ENCODE measurements at places on chromosomes 7 and 10. TPM values are rescaled to one million over a fixed set of nuclear protein-coding genes. Genes with fewer than 3 reads are reported as not detected.
A peak's percentile ranks its signal among the peaks of the same experiment; 100 is the strongest.

HOXA7 gene
- total RNA-seq = not detected

CTTNBP2 gene
- not detected for total RNA-seq

SPDYE11 gene
- not detected for total RNA-seq

EIF5AL1 gene
- total RNA-seq = 0.34 TPM

PAX4 gene
- total RNA-seq = not detected

IQUB gene
- total RNA-seq = not detected

RNF133 gene
- not detected for total RNA-seq

SHOC2 gene
- 50.7 TPM for total RNA-seq

CFAP58 gene
- 0.24 TPM for total RNA-seq

HUS1 gene
- 34.4 TPM for total RNA-seq

NPC1L1 gene
- not detected for total RNA-seq

DNA sequence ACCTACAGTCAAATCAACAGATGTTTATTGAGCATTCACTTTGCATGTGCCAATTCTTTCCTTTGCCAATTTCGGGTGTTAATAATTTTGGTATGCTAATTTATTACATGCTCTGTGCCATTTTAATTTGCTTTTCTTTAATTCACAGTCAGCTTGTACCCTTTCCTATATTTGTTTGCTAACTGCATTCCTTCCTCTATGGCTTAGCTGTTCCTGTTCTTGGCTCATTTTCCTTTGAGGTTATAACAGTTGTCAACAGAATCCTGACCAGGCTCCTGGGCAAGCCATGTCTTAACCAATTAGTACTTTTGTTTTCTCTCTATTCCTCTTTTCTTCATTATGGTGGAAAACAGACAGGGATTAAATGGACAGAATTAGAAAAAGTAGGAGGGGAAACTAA is 73.6 kb upstream of the RPA3 start:
- peaks cover 19% of the 10 kb centered on the region for H3K4me1 ChIP-seq
- H3K27ac ChIP-seq = no peak overlapping the region
- DNase-seq = no peak
- H3K27me3 ChIP-seq = no peaks in the 10 kb centered on the region
- peaks cover 13% of the 10 kb centered on the region for H3K36me3 ChIP-seq
- H3K4me3 ChIP-seq = no peak overlapping the region

DNA sequence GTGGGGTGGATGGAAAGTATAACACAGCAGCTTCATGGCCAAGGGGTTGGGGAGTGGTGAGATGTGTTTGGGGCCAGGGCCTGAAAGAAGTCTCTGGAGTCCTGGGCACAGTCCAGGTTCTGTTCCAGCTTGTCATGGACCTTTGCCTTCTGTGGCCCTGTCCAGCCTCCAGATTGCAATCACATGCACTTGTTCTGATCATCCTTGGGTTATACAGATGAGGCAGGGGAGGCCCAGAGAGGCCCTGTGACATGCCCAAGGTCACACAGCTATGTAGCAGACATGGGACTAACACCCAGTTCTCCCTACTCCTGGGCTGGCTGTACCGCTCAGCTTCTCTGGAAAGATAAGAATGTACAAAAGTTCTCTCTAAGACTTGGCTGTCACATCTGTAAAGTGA is 11.7 kb downstream of the VWA2 start:
- no peak overlapping the region for H3K27ac ChIP-seq
- H3K4me1 ChIP-seq = no peaks in the 10 kb centered on the region
- H3K36me3 ChIP-seq = no peaks in the 10 kb centered on the region
- H3K27me3 ChIP-seq = peaks cover 4% of the 10 kb centered on the region
- no peak overlapping the region for H3K4me3 ChIP-seq

- peaks cover 12% of the 10 kb centered on the region for H3K36me3 ChIP-seq
- peaks cover 2% of the 10 kb centered on the region for H3K27me3 ChIP-seq
- H3K27ac ChIP-seq = peak overlapping the region; percentile 99
- H3K4me1 ChIP-seq = peaks cover 96% of the 10 kb centered on the region
Measured at GRCh38 chr7:142809671-142810070, 38.9 kb downstream of the PRSS2 start.

DNA sequence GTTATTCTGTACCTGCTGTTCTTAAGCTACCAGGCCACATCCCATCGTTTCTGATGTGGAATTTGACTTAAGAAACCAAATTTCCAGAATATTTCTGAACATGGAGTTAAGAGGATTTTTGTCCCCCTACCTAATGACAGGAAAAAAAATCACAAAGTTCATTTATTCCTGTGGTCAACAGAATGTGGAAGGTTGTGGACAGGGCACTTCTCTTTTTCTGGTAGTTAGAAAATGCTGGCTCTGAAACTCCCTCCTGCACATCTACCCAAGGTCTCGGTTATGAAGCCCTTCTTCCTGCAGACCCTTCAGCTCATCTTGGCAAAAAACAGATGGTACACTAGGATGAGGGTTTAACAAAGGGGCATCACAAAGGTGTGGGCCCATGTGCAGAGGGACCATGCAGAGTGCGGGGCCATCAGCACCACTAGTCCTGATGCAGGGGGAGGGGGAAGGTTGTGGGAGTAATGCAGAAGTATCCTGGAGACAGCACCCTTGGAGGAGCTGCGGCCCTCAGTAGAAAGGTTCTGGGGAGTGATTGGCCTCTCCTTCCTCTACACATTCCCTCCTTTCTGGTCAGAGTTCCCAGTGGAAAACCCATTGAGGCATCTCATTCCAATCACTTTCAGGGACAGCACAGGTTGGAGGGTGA is 9.8 kb downstream of the ALOX5 start:
- no peaks in the 10 kb centered on the region for H3K27me3 ChIP-seq
- H3K4me1 ChIP-seq = no peaks in the 10 kb centered on the region
- no peak overlapping the region for H3K27ac ChIP-seq
- DNase-seq = no peak
- H3K4me3 ChIP-seq = no peak overlapping the region
- H3K36me3 ChIP-seq = peaks cover 15% of the 10 kb centered on the region

GRCh38 chr10:63711867-63712716 is 190.9 kb downstream of the REEP3 start:
- no peaks in the 10 kb centered on the region for H3K36me3 ChIP-seq
- no peak for DNase-seq
- H3K27ac ChIP-seq = no peak overlapping the region
- peaks cover 30% of the 10 kb centered on the region for H3K4me1 ChIP-seq
- H3K4me3 ChIP-seq = no peak overlapping the region
- H3K27me3 ChIP-seq = peaks cover 1% of the 10 kb centered on the region

DNA sequence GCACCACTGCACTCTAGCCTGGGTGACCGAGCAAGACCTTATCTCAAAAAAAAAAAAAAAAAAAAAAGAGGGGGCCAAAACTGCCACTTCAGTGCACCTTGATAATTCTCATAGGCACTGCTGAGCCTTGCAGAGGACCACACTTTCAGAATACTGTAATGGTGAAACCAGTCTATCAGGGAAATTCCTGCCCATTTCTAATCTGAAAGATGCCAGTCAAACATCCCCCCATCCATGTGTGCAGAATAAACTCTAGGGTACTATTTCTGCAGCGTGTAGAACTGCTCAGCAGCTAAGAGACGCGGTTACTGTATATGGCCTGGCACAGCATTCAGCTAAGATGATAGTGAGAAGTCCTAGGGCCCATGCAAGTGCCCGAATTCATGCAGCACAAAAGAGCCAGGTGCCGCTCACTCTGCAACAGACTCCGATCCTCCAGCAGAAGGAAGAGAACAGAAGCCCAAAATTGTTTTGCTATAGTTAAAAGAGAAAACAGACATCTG is 286.8 kb upstream of the KLF14 start:
- no peak for DNase-seq
- peaks cover 36% of the 10 kb centered on the region for H3K4me1 ChIP-seq
- peak overlapping the region; percentile 5 for H3K4me3 ChIP-seq
- peaks cover 41% of the 10 kb centered on the region for H3K36me3 ChIP-seq
- peak overlapping the region; percentile 50 for H3K27ac ChIP-seq

- no peaks in the 10 kb centered on the region for H3K4me1 ChIP-seq
- H3K27me3 ChIP-seq = no peaks in the 10 kb centered on the region
- no peak overlapping the region for H3K4me3 ChIP-seq
- H3K27ac ChIP-seq = no peak overlapping the region
Measured at GRCh38 chr10:124008187-124008586, 85.2 kb downstream of the CHST15 start.

DNA sequence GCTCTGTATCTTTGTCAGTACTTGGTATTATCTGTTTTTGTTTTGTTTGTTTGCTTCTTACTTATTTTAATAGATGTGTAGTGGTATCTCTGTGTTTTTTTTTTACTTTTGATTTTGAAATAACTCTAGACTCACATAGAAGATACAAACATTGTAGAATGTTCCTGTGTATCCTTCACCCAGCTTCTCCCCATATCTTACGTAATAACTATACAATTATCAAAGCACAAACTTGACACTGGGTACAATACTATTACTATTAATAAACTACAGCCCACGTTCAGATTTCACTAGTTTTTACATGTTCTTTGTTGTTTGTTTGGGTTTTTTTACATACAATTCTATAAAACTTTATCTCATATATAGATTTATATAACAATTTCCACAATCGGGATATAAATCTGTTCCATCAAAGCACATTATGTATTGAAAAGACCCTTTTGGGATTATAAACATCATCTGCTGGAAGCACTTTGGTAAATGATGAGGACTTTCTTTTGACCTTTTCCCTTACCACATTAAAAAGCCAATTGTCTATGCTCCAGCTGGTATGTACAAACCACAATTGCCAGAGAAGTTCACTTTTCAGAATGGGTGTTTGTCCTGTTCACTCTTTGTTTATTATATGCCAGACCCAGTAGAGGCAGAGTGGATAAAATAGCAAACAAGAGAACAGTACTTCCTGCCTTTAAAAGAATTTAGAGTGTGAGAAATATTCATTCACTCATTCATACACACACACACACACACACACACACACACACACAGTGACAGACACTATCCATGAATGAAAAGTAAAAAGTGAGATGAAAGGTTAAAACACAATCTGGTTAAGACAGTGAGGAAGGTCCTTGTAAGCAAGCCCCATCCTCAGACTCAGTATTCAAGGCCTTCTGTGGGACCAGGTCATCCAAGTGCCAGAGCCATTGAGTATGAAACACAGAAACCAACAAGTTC is 113.0 kb downstream of the SGMS1 start:
- no peak for DNase-seq
- H3K27ac ChIP-seq = peak overlapping the region; percentile 11
- H3K4me1 ChIP-seq = peaks cover 72% of the 10 kb centered on the region

- no peak overlapping the region for H3K27ac ChIP-seq
- no peak for DNase-seq
- H3K4me1 ChIP-seq = no peaks in the 10 kb centered on the region
- H3K4me3 ChIP-seq = no peak overlapping the region
Measured at GRCh38 chr10:91665842-91666241, 33.0 kb upstream of the PPP1R3C start.

DNA sequence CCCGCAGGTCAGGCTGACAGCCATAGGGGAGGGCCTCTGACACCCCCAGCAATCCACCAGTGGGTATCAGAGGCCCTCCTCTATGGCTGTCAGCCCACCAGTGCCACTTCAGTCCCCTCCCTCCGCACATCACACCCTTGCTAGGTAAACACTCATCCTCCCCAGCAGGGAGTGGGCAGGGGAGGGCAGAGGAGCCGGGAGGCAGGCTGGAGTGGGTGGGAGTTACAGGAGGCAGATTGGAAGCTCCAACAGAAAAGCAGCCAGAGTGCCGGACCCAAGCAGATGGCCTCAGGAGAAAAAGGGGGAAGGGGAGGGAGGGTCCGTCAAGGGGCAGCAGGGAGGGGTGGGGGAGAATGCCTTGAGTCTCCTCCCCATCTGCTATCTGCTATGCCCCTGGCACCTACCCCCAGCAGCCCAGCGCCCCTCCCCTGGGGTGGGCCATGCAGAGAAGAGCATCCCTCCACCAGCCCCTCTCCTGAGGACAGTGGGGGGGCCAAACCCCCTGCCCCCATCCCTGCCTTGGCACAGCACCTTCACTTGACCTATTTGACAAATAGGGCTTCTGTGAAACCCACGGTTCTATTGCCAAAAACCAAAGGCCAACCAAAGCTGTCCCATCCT is 2.4 kb downstream of the RASGEF1A start:
- H3K27ac ChIP-seq = no peak overlapping the region
- no peaks in the 10 kb centered on the region for H3K36me3 ChIP-seq
- H3K4me3 ChIP-seq = no peak overlapping the region
- peaks cover 42% of the 10 kb centered on the region for H3K27me3 ChIP-seq

GRCh38 chr10:22825841-22826240 is 102.0 kb upstream of the ARMC3 start:
- no peaks in the 10 kb centered on the region for H3K36me3 ChIP-seq
- H3K27me3 ChIP-seq = peaks cover 3% of the 10 kb centered on the region
- H3K27ac ChIP-seq = no peak overlapping the region
- no peaks in the 10 kb centered on the region for H3K4me1 ChIP-seq
- DNase-seq = no peak
- H3K4me3 ChIP-seq = no peak overlapping the region

GRCh38 chr7:100825215-100825671 is 2.1 kb downstream of the EPHB4 start:
- no peaks in the 10 kb centered on the region for H3K36me3 ChIP-seq
- DNase-seq = no peak
- peaks cover 37% of the 10 kb centered on the region for H3K27me3 ChIP-seq
- peaks cover 15% of the 10 kb centered on the region for H3K4me1 ChIP-seq
- H3K27ac ChIP-seq = no peak overlapping the region
- H3K4me3 ChIP-seq = no peak overlapping the region

- no peak overlapping the region for H3K27ac ChIP-seq
- no peaks in the 10 kb centered on the region for H3K27me3 ChIP-seq
- no peak overlapping the region for H3K4me3 ChIP-seq
- H3K4me1 ChIP-seq = peaks cover 12% of the 10 kb centered on the region
- peaks cover 15% of the 10 kb centered on the region for H3K36me3 ChIP-seq
- no peak for DNase-seq
Measured at GRCh38 chr7:44962483-44963251, 16.1 kb downstream of the MYO1G start.

GRCh38 chr7:92815412-92815811 is 21.0 kb downstream of the CDK6 start:
- peaks cover 54% of the 10 kb centered on the region for H3K36me3 ChIP-seq
- no peak for DNase-seq
- H3K4me1 ChIP-seq = peaks cover 89% of the 10 kb centered on the region
- peak overlapping the region; percentile 41 for H3K4me3 ChIP-seq
- no peaks in the 10 kb centered on the region for H3K27me3 ChIP-seq
